ENCODE measurements at places on chromosomes 1 and 21. TPM values are rescaled to one million over a fixed set of nuclear protein-coding genes. Genes with fewer than 3 reads are reported as not detected.

KRTAP7-1 gene
- total RNA-seq: not detected

OR2T29 gene
- total RNA-seq: 1.4 TPM

OR10J1 gene
- total RNA-seq: not detected

KCNH1 gene
- 5.2 TPM for total RNA-seq

CD5L gene
- not detected for total RNA-seq

INAVA gene
- 0.48 TPM for total RNA-seq

BNIPL gene
- total RNA-seq: 0.44 TPM

GSTM1 gene
- not detected for total RNA-seq

IFI44 gene
- total RNA-seq: not detected

DNA sequence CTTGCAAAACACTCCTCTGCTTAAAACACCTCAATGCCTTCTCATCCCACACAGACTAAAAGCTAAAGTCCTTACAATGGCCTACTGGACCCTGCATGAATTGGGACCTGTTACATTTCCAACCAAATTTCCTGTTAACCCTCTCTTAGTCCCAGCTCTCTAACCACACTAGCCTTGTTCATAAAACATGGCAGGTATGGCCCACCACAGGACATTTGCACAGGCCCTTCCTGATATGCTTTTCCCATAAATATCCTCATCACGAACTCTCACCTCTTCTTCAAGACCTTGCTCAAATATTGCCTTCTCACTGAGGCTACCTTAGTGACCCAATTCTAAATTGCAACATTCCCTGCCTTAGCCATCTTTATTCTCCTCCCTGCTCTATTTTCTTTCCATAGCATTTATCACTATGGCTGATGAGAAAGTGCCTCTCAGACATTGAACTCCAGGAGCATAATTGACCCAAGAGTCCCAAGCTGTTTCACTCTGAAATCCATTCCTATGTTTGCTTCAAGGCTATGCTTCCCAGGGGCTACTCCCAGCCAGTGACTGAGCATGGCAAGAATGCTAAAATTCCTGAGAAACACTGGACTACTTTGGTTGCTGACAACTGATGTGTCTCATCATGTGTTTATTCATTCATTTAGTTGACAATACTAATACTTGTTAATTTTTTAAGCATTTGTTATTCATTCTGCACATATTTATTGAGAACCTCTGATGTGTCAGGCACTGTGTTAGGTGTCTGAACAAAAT, 2.7 kb upstream of the PALMD start:
- no peak for ATAC-seq

GRCh38 chr1:30310966-30311742, 412.2 kb downstream of the MATN1 start:
- no peak for ATAC-seq

DNA sequence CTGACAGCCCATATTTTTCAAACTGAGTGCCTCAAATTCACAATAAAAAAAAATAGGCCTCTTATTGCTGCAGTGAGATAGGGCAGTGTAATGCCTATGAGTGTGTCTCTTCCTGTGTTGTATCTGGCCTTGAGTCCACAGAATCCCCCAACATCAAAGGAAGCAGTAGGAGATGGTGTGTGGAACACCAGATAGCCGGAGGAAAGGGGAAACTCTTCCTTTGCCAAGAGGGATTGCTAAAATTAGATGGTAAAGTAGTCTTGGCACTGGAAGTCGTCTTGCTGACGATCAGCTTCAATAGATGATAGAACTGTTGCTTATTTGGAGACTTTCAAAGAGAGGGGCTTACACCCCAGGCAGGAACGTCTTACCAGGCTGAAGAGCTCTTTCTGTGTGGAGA, 51.8 kb downstream of the RUNX1 start:
- no peak for ATAC-seq

DNA sequence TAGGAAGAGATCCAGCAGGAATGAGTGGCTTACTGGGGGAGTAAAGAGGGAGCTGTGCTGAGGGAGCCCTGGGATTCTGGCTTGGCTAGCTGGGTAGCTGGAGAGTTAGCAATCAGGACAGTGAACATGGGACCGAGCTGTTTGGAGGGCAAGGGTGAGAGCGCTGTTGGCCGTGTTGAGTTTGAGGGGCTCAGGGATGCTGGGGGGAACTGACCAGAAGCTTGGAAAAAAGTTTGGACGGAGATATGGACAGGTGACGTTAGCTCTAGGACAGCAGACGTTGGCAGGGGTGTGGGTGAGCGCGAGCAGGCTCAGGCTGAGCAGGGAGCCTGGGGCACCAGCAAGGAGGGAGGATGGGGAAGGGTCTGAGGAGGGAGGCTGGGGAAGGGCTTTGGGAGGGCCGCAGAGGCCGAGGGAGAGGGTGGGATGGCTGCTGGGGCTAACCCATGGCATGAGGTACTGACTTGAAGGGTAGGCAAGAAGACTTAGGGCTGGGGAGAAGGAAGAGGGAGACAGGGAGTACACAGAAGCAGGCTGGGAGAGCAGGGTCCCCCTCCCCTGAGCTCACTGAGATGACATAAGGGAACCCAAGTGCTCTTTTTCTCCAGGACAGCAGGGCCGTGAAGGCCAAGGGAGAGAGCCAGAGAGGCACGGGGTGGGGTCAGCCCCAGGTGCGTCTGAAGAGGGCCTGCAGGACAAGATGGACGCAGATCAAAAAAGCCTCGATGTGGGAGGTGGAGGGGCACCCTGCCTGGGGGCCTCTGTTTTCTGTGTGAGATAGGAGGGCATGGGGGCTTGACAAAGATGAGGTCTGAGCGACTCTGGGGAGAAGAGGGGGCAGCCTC, 8.2 kb downstream of the SH2D2A start:
- ATAC-seq: no peak

- ATAC-seq: peak; percentile 59
Observed at GRCh38 chr1:39205102-39205780, 746 bp downstream of the MACF1 start.

- ATAC-seq: no peak
Observed at GRCh38 chr21:33428669-33429068, 25.5 kb downstream of the IFNGR2 start.

- no peak for ATAC-seq
Observed at GRCh38 chr1:91928026-91928425, 21.2 kb upstream of the BRDT start.

DNA sequence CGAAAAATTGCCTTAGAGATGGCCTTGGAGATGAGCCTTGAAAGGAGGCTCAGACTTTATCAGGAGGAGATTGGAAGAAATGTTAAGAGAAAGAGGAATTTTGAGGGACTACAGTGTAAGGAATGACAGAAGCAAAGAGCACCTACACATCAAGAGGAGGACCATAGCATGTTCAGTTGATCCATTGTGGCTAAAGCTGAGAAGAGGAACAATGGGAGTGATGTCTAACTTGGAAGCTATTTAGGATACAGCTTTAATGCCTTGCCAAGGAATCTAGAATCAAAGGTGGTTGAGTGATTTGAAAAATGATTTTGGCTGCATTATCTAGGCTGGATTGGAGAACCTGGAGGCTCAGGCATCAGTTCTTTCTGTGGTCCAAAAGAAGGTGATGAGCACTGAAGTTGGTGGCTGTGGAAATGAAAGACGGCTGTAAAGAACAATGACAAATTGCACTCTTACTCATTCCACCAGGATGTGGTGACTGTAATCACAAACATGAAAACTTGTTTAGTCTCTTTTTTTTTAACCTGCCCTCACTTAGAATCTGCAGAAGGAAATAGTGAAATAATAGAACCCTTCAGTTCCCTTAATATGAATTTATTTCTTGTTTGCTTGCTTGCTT, 11.3 kb downstream of the FAM20B start:
- ATAC-seq: no peak

GRCh38 chr1:1063945-1064831, 9.9 kb downstream of the RNF223 start:
- peak; percentile 60 for ATAC-seq

- ATAC-seq: no peak
Observed at GRCh38 chr1:230823931-230824381, 44.4 kb downstream of the C1orf198 start.

DNA sequence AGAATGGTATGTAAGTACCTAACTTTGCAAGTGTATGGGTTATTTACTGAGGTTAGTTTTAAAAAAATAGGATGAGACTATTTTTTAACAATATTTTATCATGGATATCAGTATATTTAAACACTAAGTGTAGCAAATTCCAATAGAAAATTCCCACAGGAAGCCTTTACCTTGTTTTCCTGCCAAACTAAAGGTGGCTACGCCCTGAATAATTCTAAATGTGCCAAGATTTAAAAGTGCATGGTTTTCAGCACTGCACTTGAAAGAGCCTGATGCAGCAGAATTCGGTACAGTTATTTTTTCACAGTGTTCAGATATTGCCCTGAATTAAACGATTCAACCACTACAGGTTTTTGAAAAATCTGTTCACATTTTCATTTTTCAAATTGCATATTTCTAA, 1622.8 kb upstream of the B3GALT2 start:
- ATAC-seq: peak; percentile 36

DNA sequence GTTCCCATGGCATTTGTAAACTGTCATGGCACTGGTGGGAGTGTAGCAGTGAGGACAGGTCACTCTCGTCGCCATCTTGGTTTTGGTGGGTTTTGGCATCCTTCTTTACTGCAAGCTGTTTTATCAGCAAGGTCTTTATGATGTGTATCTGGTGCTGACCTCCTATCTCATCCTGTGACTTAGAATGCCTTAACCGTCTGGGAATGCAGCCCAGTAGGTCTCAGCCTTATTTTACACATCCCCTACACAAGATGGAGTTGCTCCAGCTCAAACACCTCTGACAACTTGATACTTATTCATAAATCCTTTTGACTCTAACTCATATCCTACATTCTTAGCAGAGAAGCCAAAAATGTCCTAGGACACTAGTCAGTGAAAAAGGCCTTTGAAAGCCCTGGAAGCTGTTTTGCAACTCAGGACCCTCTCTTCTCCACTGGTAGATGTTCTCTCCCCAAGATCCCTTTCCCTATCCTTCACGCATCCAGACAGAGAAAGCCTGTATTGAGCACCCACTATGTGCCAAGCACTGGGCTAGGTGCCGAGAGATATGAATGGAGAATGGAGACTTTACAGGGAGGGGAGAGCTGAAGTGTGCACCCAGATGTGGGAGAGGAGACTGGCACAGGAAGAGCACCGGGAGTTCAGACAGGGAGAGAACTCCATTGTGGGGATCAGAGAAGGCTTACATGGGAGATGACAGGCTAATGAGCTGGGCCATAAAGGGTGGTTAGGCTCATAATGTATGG, 6.7 kb upstream of the CSRP1 start:
- no peak for ATAC-seq

GRCh38 chr1:27785781-27786455, 12.9 kb downstream of the STX12 start:
- ATAC-seq: no peak

- no peak for ATAC-seq
Observed at GRCh38 chr1:152479792-152480595, 30.6 kb upstream of the LCE5A start.

DNA sequence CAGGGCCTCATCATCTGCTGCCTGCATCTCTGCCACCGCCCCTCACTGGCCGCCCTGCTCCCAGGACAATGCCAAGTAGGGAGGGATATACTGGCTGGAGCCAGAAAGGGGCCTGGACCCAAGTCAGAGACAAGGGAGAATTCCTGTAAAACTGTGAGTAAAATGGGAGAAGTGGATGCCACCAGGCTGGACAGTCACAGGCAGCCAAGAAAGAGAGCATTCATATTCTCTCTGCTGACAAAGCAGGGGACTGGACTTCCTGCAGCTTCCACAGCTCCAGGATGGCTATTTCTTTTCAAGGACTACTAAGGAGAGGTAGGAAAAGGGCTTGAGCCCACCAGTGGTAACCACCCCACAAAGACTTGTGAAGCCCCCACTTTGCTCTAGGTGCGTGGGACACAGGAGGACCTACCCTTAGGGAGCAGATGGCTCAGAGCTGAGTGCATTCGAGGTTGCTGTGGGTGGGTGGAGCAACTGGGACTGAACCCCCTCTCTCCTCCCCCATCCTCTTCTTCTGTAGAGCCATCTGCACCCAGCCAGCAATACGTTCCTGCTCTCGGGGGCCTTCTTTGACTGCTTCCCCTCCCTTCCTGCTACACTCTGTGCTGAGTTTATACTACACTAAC, 57.5 kb downstream of the GLIS1 start:
- ATAC-seq: no peak

- ATAC-seq: peak; percentile 46
Observed at GRCh38 chr1:15029786-15030185, 123.8 kb upstream of the TMEM51 start.

- no peak for ATAC-seq
Observed at GRCh38 chr1:223844787-223845036, 1.0 kb downstream of the TP53BP2 start.

GRCh38 chr1:34982820-34983376, 2.2 kb downstream of the TMEM35B start:
- ATAC-seq: no peak
